ENCODE measurements at places on chromosomes 7 and 10.

- no peak for DNase-seq
Observed at GRCh38 chr7:151086802-151087244, 548 bp downstream of the AGAP3 start.

- DNase-seq, result no peak
Observed at GRCh38 chr10:43658227-43658626, 9.5 kb upstream of the ZNF32 start.

DNA sequence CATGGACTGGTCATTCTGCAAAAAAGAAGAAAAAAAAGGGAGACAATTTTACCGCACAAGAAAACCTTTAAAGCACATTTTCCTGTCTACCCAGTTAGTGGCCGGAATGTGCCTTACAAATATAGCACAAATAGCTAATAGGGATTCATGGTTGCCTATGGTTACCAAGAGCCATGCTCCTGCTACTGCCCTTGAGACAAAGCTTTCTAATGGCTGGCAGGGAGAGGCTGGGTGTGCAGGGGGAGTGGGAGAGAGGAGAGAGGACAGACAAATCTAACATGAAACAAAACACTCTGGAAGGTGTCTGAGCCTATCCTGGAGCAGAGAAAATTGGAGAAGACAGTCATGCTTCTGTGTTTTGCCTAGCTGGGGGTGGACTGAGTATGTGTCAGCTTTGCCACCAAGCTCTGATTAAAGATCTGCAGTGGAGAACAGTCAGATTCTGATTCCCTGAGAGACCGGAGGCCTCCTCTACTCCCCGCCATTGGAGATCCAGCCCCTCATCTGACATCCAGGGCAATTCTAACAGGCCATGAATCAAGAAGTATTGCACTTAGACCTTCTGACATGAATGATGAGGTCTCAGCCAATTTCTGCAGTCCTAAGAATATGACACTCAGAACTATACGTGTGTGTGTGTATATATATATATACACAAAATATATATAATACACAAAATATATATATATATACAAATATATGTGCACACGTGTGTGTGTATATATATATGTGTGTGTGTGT, 80.2 kb downstream of the PRTFDC1 start:
- DNase-seq, result no peak

GRCh38 chr7:79778786-79779770, 325.6 kb upstream of the MAGI2 start:
- DNase-seq, result no peak

GRCh38 chr10:33136781-33137180, 178.8 kb upstream of the ITGB1 start:
- peak; percentile 82 for DNase-seq

- DNase-seq, result no peak
Observed at GRCh38 chr10:91226093-91226492, 5.6 kb downstream of the PCGF5 start.

DNA sequence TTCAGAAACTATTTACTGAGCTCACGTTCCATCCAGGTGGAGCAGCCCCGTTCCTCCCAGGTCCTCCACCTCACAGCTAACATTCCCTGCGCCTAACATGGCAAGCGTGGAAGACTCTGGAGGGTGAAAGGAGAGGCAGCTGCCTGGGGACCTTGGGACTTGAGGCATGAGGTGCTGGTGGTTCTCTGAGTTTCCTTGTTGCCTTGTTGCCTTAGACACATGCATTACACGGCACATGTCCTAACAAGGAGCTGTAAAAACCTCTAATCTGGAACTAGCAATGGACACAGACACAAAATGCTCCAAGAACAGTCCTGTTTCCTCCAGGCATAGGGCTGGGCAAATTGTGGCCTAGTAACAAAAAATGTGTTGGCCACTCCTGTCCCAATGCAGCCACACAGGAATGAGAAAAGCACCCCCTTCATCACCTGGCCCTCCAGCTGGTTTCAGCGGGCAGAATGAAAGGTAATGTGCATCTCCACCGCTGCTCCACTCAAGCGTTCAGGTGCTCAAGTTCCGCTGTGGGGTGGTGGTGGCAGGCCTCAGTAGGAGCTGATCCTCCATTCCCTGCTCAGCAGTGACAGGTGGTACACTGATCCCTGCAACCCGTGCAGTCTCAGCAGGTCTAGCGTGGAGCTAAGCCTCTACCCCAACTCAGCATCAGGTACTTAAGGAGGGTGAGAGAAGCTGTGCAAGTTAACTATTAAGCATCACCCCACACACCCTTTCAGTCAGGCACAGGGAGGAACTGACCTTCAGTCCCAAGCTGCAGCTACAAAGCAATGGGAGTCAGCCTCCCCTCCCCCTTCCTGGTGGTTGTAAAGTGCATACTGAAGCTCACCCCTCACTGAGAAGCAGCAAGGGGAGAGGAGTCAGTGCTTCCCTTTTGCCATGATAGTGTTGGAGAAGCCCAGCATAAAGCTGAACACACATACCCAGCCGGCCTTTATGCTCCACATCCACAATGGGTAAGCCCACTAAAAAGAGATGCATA, 382.8 kb downstream of the SDK1 start:
- DNase-seq, result no peak

GRCh38 chr10:115773832-115774231, 499.2 kb downstream of the GFRA1 start:
- no peak for DNase-seq

- DNase-seq, result no peak
Observed at GRCh38 chr10:66321723-66322665, 603.8 kb upstream of the LRRTM3 start.

DNA sequence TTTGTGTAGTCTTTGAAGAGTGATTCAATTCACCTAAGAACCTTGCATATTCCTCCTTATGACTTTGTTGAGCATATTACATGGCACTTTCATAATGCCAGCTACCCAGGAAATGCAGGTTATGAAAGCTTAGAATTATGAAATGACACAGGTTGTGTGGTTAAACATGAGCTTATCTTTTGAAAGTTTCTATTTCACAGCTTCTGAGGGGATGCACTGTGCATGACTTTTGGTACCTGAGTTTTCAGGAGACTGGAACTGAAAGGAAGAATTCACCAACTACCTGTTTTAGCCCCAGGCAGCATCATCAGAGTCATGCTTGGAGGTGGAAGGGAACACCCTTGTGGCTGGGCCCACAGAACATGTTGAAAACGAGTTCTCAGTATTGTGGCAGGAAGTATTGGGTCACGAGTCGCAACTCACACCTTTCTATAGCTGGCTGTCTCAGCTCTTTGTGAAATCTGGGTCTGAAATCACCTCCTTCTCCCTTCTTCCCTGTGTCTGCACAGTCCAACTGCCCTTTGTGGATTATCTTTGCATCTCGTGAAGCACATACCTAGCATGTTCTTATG, 228.2 kb downstream of the PTEN start:
- peak; percentile 93 for DNase-seq

GRCh38 chr10:49287689-49288340, 11.2 kb upstream of the C10orf71 start:
- DNase-seq, result no peak

DNA sequence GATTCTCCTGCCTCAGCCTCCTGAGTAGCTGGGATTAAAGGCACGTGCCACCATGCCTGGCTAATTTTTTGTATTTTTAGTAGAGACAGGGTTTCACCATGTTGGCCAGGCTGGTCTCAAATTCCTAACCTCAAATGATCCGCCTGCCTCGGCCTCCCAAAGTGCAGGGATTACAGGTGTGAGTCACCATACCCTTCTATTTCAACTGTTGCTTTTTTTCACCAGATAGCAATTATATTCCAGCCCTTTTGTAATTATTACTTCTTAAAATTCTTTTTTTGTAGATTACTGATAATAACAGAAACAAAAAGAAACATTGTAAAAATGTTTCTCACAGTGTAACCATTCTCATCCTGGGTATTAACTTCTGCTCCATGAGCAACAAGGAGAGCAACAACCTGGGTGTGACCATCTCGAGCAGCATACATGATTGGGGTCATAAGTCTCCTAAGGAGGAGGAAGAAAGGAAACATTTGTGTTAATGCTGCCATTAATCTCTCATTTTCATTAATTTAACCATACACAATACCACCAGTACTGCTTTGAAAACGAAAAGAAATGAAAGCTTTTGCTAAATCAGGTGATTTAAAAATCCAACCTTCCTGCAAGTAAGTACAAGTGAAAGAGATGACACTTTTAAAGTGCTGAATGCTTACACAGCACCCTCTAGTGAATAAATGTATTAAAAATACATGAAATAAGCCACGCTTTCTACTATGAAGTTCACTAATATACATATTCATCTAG, 41.8 kb downstream of the ASZ1 start:
- no peak for DNase-seq

GRCh38 chr7:123846217-123846891, 1.4 kb downstream of the HYAL4 start:
- DNase-seq, result no peak

- no peak for DNase-seq
Observed at GRCh38 chr7:100874300-100874576, 665 bp upstream of the SRRT start.

DNA sequence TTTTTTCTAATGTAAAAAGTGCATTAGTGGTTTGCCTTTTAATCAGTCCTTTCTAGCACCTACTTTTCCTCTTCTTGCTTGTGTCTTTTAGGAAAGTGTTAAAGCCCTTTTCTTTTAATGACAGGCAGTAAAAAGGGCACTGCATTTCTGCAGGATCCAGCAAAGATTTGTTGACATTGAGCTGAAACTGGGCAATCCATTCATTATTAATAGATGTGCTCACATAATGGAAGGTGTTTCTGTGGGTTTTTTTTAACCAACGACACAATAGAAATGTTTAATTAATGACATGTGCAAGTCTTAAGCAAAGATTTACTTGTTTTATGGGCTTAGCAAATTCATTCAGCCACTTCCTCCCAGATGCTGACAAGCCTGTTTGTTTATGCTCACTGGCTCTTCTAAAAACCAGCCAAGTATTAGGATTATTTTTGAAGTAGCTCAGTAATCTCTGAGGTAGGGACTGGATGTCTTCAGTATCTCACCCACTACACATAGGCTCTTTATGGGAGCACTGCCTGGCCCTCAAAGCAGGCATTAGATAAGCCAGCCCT, 1201.1 kb downstream of the SORCS1 start:
- DNase-seq, result no peak

GRCh38 chr10:1553951-1554350, 183.4 kb downstream of the ADARB2 start:
- DNase-seq, result no peak

Data from T-helper 1 cell (primary cell).